T-helper 17 cell (primary cell): ENCODE measurements at places on chromosomes 7 and 10. TPM values are rescaled to one million over a fixed set of nuclear protein-coding genes. Genes with fewer than 3 reads are reported as not detected.
A peak's percentile ranks its signal among the peaks of the same experiment; 100 is the strongest.

PIK3AP1 gene
- 5.0 TPM for total RNA-seq

HOGA1 gene
- total RNA-seq = not detected

MUC12 gene
- not detected for total RNA-seq

GRCh38 chr10:71351628-71352319 is 32.7 kb downstream of the SLC29A3 start:
- peaks cover 9% of the 10 kb centered on the region for H3K4me1 ChIP-seq
- H3K4me3 ChIP-seq = no peak overlapping the region
- no peak overlapping the region for H3K27ac ChIP-seq
- DNase-seq = no peak

- no peak for DNase-seq
- no peaks in the 10 kb centered on the region for H3K4me1 ChIP-seq
- H3K36me3 ChIP-seq = no peaks in the 10 kb centered on the region
- no peaks in the 10 kb centered on the region for H3K27me3 ChIP-seq
- no peak overlapping the region for H3K4me3 ChIP-seq
Observed at GRCh38 chr10:76645341-76645740, 992.3 kb downstream of the KCNMA1 start.

DNA sequence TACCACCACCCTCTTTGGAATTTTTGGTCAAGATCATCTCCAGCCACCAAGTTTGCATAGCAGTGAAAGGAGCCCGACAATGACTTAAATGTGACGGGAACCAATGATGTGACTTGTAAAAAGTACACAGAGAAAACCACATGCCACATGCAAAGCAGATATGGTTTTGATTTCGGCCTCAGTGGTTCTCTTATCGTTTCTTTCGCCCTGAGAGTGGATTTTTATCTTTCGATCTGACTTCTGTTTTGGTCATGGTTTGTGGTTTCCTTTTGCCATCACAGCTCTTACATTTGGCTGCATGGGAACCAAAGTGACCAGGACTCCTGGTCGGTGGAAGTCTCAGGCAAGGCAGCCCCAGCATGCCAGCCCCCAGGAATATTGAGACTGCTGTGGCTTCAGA is 31.5 kb downstream of the TCF7L2 start:
- peaks cover 18% of the 10 kb centered on the region for H3K4me1 ChIP-seq
- peak overlapping the region; percentile 21 for H3K4me3 ChIP-seq
- H3K36me3 ChIP-seq = no peaks in the 10 kb centered on the region
- no peak for DNase-seq
- H3K27ac ChIP-seq = no peak overlapping the region

- H3K36me3 ChIP-seq = no peaks in the 10 kb centered on the region
- no peaks in the 10 kb centered on the region for H3K27me3 ChIP-seq
- no peak for DNase-seq
- no peak overlapping the region for H3K4me3 ChIP-seq
Observed at GRCh38 chr10:110083884-110084283, 76.1 kb downstream of the ADD3 start.
